Kidney epithelial cell (primary cell): ENCODE measurements at places on chromosomes 1 and 21.

DNA sequence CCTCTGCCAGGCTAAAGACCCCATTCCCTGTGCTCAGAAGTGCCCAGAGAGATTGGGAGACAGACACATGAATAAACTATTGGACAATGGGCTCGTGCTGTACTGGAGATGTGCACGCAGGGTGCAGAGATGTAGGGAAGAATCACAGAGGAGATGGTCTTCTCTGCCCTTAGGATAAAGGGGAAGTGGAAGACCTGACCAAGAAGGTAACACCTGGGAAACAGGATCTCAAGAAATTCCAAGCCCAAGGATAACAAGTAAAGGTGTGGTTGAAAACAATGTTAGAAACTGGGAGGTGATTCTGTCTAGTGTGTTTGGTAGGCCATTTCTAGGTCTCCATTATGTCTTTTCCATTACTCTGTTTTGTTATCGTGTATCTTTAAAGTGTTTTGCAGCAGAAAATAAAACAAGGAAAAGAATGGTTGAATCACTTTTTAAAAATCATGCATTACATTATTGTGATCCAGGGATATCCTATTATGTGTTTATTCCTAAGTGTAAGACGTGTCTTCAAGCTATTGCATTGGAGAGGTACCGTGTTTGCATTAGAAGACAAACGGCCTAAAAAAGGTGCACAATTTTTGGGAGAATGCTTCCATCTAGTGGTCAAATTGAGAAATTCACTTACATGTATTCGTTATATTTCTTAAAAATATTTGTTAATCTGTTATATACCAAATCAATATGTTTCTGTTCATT is 40.8 kb upstream of the KCTD3 start:
- no peak for DNase-seq

- DNase-seq, result no peak
Measured at GRCh38 chr1:178057912-178058534, 35.9 kb upstream of the RASAL2 start.

- no peak for DNase-seq
Measured at GRCh38 chr1:218677026-218677425, 331.9 kb downstream of the TGFB2 start.

GRCh38 chr1:223712850-223713474 is 623 bp downstream of the CAPN2 start:
- DNase-seq, result no peak

DNA sequence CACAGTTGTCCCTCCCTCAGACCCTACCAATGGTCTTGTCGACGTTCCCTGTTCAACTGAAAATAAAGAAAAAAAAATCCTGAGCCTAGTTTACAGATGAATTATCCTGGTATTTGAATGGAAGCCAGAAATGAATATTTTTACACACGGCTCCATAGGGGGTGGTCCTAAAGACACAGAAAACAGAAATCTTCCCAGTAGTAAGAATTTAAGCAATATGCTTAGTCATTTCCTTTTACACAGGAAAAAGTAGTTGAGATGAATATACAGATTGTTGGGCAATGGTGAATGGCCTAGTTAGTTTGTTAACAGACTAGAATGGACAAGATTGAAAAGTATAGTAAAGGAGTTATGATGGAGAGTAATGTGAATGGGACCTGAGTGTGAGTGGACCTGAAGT is 67.4 kb downstream of the RGS18 start:
- DNase-seq, result no peak

DNA sequence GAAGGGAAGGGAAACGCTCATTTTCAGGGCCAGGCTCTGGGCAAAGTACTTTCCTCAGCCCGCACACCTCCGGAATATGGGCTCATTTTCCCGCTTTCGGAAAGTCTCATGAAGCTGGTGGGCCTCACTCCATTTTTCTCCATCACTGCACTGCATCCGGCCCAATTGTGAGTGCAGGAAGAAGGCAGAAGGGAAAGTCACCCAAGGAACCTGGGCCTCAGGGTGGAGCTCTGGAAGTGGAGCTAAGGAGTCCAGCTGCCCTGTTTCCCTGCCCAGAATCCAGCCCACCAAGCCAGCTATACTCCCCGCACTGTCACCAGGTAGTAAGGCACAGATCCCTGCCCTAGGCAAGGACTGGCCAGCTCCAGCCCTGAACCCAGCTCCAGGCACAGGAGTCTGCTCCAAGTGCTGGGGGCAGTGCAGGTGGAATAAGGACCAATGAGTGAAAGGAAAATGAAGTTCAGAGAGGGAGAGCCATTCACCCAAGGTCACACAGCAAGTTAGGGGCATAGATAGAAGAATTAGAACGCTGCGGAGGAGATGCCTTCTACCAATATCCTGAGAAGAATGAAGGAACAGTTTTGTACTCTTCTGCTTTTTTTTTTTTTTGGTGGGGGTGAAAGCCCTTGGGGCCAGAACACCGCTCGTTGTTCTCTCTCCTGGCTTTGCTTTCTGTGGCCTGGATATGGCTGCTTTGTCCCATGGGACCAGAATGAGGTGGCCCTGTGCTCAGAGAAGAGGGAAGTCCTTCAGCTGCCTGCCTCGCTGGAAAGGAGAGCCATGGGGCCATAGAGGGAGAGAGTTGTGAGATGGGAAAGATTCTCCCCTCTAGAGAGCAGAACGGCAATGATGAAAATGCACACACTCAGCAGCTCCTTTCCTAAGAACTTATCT is 10.0 kb downstream of the LRP8 start:
- no peak for DNase-seq

GRCh38 chr1:6300342-6301048 is 39.6 kb upstream of the GPR153 start:
- DNase-seq, result no peak

- DNase-seq, result peak; percentile 32
Measured at GRCh38 chr1:113283914-113284313, 106.4 kb upstream of the MAGI3 start.

DNA sequence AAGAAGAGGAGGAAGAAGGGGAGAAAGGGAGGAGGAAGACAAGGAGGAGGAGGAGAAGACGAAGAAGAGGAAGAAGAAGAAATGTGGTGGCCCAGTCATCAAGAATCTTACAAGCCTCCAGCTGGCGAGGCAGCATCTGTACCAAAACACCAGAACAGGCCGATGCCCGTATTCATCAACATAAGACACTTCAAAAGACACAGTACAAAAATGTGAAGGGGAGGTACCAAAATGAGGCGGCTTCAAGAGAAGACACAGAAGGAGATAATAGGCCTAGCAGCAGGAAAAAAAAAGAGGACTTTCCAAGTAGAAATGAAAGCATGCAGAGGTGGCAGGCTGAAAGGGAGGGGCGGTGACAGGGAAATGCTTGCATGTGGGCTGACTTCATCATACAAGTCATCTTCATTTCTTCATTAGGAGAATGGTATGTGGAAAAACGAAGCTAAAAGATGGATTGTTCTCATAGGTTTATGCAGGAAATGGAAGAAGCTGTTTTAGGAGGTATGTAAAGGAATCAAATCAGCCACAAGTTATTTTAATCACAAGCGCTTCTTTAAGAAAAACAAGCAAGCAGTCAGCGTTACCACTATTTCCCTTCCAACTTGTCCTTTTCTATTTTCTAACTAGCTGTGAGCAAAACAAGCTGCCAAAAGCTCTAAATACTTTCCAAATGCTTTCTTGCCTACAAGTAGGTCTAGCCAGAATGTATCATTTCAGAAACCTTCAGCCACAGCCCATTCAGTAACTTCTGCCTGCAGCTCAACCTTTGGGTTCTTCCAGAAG is 192.3 kb downstream of the SLC45A1 start:
- no peak for DNase-seq

DNA sequence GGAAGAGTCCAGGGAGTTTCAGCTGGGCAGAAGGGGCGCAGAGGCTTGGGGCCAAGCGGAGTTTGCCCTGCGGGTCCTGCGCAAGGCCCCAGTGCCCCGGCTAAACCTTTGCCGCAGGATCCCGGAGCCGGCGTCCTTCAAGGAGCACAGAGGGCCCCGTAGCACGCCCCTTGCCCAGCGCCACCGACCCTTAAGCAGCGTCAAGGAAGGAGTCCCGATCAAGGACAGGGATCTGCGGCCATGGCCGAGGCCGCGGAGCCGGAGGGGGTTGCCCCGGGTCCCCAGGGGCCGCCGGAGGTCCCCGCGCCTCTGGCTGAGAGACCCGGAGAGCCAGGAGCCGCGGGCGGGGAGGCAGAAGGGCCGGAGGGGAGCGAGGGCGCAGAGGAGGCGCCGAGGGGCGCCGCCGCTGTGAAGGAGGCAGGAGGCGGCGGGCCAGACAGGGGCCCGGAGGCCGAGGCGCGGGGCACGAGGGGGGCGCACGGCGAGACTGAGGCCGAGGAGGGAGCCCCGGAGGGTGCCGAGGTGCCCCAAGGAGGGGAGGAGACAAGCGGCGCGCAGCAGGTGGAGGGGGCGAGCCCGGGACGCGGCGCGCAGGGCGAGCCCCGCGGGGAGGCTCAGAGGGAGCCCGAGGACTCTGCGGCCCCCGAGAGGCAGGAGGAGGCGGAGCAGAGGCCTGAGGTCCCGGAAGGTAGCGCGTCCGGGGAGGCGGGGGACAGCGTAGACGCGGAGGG is 520 bp downstream of the CLIC6 start:
- no peak for DNase-seq
